ENCODE measurements at places on chromosomes 5 and 9.
A peak's percentile ranks its signal among the peaks of the same experiment; 100 is the strongest.

- DNase-seq: no peak
These were observed 4.1 kb upstream of the TCF7 start for GRCh38 chr5:134110382-134110781.

GRCh38 chr9:100602342-100602801 lies 24.5 kb downstream of the CAVIN4 start:
- DNase-seq: no peak

GRCh38 chr9:94719878-94720277 lies 6.6 kb upstream of the AOPEP start:
- DNase-seq: no peak

GRCh38 chr9:97237951-97238889 lies 69.2 kb upstream of the CCDC180 start:
- DNase-seq: peak; percentile 64

GRCh38 chr9:110410961-110411360 lies 73.3 kb upstream of the TXNDC8 start:
- DNase-seq: no peak

DNA sequence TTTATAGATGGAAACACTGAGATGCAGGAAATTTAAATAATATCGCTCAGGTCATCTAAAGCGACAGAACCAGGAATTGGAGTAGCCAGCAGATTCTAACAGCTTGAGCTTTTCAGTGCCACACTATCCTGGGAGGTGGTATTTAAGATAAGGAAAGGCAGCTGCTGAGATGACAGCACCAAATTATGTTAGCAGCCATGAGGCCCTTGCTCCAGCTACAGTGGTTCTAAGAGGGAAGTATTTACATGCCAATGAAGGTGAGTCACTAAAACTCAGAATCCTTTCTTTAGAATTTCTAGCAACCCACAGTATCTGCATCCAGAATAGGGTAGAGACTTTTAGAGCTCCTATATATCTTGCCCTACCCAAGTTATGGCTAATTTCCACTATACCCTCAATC lies 127.0 kb upstream of the VLDLR start:
- DNase-seq: no peak

DNA sequence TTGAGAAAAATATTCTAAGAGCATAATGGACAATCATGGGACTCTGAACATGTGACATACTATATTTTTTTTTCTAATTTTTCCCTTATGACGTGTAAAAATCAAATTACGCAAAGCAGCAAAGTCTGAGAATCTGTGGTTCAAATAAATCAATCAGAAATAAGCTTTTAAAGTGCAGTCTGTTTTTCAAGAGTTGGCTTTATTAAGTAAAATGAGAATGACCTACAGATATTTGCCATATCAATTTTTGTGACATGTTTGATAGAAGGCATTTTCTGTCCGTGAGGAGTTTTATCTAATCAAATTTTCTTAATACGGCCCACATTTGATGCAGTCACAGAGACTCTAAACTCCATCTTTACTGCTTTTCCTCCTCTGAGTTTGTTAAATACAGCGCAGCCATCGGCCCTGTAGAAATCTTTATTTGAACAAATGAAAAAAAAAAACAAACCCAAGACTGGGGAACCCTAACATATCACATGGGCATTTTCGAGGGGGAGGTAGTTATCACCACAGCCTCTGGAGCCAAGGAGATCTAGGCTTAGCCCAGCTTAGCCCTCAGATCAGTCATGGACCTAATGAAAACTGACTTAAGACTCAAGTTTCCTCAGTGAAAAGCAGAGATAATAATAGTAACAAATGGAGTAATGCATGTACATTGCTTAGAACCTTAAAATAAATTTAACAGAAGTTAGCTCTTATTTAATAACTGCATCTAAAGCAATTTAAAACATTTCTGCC lies 263.6 kb upstream of the C9orf72 start:
- no peak for DNase-seq

DNA sequence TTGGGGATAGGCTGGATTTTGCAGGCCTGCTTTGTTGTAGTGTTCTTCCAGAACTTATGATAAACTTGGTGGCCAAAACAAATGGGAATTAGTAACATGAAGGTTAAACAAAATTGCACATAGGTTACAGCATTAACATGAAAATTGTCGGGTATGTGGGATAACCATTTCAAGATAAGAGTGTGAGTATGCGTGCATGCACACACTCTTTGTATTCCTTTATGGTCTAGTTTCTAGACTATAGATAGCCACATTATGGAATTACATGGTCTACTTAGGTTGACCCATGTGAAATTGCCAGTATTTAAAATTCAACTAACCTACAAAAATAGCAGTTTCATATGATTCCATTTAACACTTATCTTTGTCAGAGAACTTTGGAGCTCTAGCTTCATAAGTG lies 1.4 kb downstream of the HMGCR start:
- DNase-seq: no peak

DNA sequence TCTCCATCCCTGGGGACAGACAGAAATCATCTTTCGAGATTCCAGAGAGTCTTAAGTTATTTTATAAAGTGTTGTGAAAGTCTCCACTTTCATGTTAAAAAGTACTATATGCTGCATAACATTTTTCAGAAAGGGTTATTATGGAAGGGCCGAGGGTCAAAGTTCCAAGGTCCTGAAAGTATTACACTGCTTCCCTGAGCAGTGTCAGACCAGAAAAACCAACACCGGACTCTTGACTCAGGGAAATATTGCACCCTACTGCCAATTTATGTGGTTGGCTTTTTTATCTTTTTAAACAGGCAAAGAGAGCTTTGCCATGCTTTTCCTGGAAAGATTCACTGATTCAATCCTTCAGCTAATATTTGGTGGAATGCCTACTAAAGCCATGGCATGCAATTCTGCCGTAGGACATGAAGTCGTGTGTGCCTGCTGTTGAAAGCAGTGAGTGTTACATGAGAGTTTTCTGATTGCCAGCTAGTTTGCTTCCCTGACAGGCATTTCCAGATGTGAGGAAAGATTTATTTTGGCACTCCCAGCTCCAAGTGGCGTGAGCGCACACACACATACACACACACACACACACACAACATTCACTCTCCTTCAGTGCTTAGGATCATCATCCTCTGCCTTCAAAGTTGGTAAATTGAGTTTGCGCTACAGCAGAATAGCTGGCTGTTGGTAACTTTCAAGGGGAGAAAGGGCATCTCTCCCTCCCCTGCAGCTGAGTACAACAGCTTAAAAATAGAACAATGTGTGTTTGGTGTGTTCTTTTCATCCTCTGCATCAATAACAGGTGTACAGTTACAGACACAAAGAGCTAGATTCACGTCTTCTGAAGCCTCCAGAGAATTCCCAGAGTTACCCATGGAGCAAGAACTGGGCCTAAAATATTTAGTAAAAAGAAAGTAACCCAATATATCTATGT lies 45.6 kb downstream of the SLC1A3 start:
- no peak for DNase-seq

- no peak for DNase-seq
These were observed 62.1 kb upstream of the CTXN3 start for GRCh38 chr5:127586811-127587210.

DNA sequence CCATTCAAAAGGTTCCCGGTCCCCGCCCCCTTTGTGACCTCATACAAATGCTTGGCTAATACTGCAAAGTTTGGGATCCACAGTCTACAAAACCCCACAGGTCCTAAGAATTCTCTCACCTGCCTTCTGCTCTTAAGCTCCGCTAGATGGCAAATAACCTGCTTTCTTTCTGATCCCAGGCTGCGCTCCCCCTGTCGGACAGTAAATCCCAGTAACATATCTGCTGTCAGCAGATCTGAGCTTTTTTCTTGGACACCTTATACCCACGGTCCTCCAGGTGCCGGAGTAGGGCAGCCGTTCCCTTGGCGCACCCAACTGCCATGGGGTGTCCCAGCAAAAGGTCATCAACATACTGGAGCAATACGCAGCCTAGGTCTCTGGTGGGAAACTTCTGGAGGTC lies 39.0 kb upstream of the PPP1R26 start:
- no peak for DNase-seq

All from stimulated activated CD4-positive, alpha-beta T cell treated with anti-CD3 and anti-CD28 coated beads, Interleukin-4, amount 100 ng/mL, for 4 hours (primary cell).